ENCODE measurements at places on chromosomes 12 and 14.
A peak's percentile ranks its signal among the peaks of the same experiment; 100 is the strongest.

DNA sequence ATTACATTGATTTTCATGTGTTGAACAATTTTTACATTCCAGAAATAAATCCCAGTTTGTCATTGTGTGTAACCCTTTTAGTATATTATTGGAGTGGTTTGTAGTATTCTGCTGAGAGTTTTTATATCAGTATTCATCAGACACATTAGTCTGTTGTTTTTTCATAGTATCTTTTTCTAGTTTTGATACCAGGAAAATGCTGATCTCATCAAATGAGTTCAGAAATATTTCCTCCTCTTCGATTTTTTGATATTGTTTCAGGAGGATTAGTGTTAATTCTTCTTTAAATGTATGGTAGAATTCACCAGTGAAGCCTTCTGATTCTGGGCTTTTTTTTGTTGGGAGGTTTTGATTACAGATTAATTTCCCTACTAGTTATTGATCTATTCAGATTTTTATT is 15.3 kb downstream of the CLEC6A start:
- no peak for DNase-seq

GRCh38 chr14:92754966-92755365 is 6.5 kb upstream of the LGMN start:
- DNase-seq = no peak

- no peak for DNase-seq
Observed at GRCh38 chr12:123267335-123267920, 4.2 kb downstream of the CDK2AP1 start.

- no peak for DNase-seq
Observed at GRCh38 chr12:120925740-120926563, 21.8 kb upstream of the SPPL3 start.

DNA sequence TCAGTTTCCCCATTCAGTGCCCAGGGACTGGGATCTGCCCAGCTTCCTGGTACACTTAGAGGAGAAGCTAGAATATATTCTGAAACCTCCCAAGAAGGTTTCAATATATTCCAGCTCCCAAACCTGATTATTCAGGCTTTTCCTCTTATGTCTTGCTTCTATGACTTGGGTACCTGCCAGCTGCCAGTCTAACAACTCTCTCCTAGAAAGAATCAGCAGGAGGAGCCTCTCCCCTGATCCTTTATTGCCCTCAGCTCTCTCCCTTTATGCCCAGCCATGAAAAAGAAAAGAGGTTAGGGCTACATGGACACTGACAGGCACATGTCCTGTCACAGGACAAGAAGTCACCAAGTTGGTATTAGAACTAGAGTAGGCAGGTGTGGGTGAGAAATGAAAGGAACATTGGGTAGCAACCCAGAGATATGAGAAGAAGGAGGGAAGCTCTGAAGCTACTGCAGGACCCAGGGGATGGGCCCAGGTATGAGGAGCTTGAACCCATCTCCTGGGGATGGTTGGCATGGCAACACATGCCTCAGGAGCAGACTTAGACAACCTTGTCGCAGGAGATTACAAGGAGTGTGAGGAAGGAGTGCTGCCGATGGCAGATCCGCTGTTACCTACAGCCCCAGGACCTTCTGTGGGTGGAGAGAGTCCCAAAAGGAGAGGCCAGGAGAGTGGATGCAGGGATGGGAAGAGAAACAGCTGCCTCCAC is 2.0 kb upstream of the CACNB3 start:
- no peak for DNase-seq

DNA sequence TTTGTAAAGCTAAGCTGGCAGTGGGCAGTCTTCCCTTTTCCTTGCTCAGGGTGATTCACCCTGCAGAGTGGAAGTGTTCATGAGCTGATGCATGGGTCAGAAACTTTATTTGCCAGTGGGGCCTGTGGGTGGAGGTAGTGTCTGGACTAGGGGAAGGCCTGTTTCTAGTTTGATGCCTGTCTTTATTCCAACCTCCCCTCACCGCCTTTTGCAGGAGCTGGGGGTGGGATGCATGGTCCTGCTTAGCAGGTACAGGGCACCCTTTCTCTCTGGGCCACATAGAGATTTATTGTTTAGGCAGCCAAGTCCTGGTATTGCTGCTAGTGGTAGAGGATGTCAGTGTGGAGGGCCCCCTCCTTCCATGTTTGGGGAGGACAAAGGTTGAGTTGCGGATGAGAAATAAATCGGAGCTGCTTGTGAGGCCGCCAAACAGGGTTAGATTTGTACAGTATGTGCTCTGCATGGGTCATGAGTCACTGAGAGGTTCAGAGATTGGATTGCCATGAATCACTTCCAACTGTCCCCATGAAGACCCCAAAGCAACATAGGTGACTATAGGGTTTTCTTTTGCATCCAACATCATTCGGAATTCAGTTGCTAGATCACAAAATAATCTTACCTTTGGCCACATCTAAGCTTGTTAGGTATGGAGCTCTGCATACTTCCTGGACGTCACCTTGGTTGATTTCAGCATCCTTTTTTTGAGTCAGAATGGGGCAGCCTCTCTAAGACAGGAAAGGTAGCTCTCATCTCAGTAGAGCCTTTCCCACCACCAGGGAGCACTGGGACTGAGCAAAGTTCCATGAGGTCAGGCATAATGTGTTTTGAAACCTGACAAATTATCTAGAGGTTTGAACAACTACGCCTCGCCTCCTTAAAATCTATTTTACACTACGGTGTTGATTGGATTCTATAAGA is 8.8 kb downstream of the SMOC1 start:
- no peak for DNase-seq

DNA sequence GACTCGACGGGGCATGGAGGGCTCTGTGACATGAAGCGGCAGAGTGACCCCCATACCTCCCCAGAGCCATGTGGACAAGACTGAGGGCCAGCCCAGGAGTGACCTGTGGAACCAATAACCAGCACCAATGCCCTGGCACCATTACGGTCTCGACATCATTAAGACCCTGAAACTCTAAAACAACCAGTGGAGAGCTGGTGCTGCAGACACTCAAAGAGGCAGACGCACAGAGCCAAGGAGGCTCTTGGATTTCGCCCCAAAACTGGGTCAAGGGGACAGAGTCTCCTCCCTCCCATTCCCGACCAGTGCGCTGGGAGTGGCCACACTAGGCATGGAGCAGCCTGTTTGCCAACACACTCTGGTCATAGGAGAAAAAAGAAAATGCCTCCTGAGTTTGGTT is 41.6 kb upstream of the VASH1 start:
- DNase-seq = no peak

- no peak for DNase-seq
Observed at GRCh38 chr14:29205658-29206057, 439.1 kb downstream of the FOXG1 start.

DNA sequence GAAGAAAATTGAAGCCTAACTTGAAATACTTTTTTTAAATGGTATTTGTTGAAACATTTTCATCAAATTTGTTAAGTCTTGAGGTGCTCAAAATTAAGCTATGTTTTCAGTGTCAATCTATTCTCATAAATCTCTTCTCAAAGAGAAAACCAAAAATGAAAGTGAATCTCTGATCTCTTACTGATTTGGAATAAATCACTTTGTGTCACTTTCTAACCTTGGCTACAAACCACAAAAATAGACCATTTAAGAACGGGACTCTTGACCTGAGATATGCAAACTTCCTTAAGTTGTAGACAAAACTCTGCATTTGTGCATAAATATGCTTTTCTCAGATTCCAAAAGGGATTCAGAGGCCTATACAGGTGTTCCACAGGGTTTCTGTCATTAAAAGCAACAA is 192.9 kb downstream of the SEC23A start:
- DNase-seq = no peak

GRCh38 chr12:97609957-97610356 is 147.4 kb downstream of the RMST start:
- no peak for DNase-seq

DNA sequence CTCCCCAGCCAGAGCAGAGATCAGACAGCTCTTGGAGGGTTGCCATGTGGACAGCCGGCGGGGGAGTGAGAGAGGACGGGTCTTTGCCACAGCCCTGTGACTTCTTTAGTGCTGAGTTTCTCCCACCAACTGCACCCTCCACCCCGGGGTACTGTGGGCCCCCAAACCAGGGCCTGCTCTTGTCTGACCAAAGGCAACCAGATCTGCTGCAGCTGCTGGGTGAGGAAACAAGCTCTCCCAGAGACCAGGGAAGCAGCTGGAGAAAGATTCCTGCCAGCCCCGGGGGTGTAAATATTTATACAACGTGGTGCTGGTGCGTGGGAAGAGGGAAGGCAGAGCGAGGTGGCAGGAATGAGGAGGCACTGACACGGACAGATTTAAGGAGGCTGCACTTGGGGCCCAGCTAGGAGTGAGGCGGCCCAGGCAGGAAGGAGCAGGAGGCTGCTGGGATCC is 14.3 kb upstream of the ZFP36L1 start:
- peak; percentile 80 for DNase-seq

DNA sequence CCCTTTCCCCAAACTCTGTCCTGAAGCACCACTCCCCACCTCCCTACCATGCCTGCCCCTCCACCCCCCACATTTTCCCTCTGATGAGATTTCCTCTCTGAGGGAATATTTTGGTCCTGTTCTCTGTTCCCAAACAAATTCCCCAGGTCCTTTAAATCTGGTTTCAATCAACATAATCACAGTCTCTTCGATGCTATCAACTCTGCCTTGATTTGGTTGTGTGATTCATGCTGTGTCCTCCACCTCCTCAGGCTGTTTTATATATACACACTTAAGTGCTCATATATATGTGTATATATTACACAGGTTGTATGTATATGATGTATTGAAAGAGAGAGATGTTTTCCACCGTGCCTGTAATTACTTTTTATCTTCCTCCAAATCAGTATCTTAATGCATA is 36.0 kb downstream of the NTF3 start:
- DNase-seq = no peak

DNA sequence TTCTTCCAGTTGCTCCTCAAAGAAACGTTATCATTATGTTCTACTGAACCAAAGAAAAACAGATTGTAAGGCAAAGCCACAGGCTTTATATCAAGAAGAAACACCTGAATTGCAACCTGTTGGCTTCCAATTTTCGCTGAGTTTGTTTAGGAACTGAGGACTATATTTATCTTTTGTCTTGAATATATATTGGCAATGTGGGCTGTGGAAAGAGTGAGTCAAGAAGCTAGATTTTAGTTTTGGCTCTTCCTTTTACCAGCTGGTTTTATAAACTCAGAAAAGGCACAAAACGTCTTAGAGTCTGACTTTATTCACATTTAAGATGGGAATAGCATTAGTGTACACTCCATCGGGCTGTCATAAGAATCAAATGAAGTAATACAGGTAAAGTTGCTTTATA is 10.4 kb upstream of the PTHLH start:
- no peak for DNase-seq

Measured in coronary artery (tissue), 2 donors.